Left ventricle myocardium inferior (tissue), 1 donor: ENCODE measurements at places on chromosomes 7 and 10. TPM values are rescaled to one million over a fixed set of nuclear protein-coding genes. Genes with fewer than 3 reads are reported as not detected.
A peak's percentile ranks its signal among the peaks of the same experiment; 100 is the strongest.

Gene GIMAP1
- 5.9 TPM for total RNA-seq

Gene SYCE1
- total RNA-seq = 0.44 TPM

Gene PRLHR
- not detected for total RNA-seq

Gene CCNJ
- total RNA-seq = 2.4 TPM

DNA sequence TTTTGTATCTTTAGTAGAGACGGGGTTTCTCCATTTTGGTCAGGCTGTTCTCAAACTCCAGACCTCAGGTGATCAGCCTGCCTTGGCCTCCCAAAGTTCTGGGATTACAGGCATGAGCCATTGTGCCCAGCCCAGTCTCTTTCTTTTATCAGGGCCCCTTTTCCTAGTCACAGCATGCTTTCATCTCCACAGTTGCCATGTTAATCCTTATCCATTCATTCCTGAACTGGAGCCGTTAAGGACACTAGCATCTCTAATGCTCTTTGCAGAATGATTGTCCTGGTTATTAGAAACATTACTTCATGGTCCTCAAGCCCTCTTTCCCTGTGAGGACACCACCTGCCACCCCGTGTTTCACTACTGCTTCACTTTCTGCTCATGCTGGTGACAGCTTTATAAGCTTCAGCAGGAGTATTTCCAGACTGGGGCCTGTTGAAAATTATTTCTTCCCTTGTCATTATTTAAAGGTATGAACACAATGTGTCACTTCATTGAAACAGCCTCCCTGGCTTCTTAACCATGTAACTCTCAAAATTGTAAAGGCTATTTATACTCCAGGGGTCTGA lies 313.9 kb downstream of the BMPER start:
- no peak overlapping the region for H3K4me3 ChIP-seq
- no peaks in the 10 kb centered on the region for H3K36me3 ChIP-seq
- no peaks in the 10 kb centered on the region for H3K27me3 ChIP-seq

- no peak overlapping the region for H3K4me3 ChIP-seq
- H3K4me1 ChIP-seq = peaks cover 16% of the 10 kb centered on the region
- no peak for DNase-seq
- no peak overlapping the region for H3K27ac ChIP-seq
Observed at GRCh38 chr7:96416116-96416515, 94.2 kb upstream of the SLC25A13 start.

DNA sequence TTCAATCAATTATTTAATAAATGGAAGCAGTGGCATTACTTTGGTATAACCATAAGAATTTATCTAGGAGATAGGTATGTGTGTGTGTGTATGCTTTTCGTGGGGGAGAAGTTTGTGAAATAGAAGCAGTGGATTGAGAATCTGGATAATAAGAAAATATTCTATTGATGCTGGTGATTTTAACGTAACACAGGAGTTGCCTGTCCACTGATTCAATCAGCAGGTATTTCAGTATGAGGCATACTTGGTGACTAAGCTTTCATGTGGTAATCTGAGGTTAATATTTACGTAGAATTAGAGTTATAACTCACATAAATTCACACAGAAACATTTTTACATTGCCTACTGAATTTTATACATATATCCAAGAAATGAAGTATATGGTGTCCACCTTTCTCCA lies 568.0 kb downstream of the ZWINT start:
- no peaks in the 10 kb centered on the region for H3K27me3 ChIP-seq
- H3K36me3 ChIP-seq = no peaks in the 10 kb centered on the region
- no peaks in the 10 kb centered on the region for H3K4me1 ChIP-seq

- H3K36me3 ChIP-seq = no peaks in the 10 kb centered on the region
- H3K27ac ChIP-seq = no peak overlapping the region
- no peak for DNase-seq
Observed at GRCh38 chr10:78450239-78450638, 416.6 kb downstream of the RPS24 start.

- peaks cover 8% of the 10 kb centered on the region for H3K4me1 ChIP-seq
- H3K4me3 ChIP-seq = no peak overlapping the region
- DNase-seq = no peak
- H3K27ac ChIP-seq = no peak overlapping the region
Observed at GRCh38 chr7:17139081-17139480, 159.4 kb upstream of the AHR start.

DNA sequence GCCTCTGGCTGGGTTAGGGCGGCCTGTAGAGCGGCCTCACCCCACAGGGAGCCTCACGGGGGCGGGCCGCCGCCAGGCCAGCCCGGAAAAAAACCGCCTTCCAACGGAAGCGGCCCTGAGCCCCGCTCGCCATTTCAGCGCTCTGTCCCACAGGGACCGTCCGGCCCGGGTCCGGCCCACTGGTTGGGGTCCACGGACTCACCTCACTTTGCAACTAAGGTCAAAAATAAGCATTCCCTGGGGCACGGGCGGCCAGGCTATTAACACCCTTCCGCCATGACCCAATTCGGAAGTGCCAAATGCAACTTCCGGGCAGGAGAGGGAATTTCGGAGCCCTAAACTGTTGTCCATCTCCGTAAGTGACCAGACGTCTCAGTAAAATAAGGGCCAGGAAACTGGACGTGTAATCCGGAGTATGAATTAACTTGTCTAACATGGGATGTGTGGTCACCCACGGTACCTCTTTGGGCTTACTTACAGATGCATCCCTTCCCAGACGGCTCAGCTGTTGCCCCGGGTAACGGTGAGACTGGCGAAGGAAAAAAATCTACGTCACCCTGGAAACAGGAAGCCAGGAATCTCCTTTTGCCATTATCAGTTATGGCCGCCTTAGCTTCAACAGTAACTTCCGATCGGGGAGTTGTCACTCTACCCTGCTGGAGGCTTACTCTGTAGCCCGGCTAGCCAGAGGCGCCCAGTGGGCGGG lies at the start of gene BBIP1:
Gene BBIP1, minus strand, starts transcription at position 538 of the 706 bp plus-strand sequence. CDS start 1,023 bp downstream, outside the sequence.
- H3K4me3 ChIP-seq = peak within 1 kb of the TSS; percentile 82
- H3K4me1 ChIP-seq = peaks cover 61% of the 10 kb centered on the region
- H3K27me3 ChIP-seq = no peaks in the 10 kb centered on the region

GRCh38 chr7:27068259-27068658 lies 27.5 kb downstream of the HOXA1 start:
- H3K4me3 ChIP-seq = no peak overlapping the region
- no peak for DNase-seq
- no peaks in the 10 kb centered on the region for H3K4me1 ChIP-seq
- no peak overlapping the region for H3K27ac ChIP-seq
- no peaks in the 10 kb centered on the region for H3K36me3 ChIP-seq

DNA sequence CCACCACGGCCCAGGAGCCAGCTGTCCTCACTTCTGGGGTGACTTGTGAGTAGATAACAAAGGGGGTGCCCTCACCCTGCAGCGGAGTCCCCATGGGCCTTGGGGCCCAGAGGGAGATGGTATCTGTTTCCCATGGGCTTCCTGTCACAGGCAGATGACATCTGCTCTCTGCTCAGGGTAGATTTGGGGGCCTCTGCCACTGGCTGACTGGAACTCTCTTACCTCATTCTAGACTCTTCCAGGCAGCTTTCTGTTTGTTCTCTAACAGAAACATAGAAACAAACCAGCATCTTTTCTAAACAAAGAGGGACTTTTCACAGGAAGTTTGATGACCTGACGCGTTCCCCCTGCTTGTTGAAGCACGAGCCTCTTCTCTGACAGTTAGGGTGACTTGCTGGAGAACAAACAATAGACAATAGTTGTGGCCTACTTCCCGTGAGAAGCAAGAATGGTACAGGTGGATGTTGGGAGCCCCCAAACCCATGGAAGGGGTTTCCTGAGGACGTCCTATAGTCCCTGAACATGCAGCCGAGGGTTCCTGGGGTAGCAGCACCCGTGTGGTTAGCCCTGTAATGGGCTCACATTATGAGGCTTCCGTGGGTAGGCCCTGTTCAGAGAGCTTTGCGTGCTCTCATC lies 61.6 kb downstream of the GRK5 start:
- DNase-seq = no peak
- no peaks in the 10 kb centered on the region for H3K36me3 ChIP-seq
- no peak overlapping the region for H3K4me3 ChIP-seq
- H3K27ac ChIP-seq = peak overlapping the region; percentile 87

DNA sequence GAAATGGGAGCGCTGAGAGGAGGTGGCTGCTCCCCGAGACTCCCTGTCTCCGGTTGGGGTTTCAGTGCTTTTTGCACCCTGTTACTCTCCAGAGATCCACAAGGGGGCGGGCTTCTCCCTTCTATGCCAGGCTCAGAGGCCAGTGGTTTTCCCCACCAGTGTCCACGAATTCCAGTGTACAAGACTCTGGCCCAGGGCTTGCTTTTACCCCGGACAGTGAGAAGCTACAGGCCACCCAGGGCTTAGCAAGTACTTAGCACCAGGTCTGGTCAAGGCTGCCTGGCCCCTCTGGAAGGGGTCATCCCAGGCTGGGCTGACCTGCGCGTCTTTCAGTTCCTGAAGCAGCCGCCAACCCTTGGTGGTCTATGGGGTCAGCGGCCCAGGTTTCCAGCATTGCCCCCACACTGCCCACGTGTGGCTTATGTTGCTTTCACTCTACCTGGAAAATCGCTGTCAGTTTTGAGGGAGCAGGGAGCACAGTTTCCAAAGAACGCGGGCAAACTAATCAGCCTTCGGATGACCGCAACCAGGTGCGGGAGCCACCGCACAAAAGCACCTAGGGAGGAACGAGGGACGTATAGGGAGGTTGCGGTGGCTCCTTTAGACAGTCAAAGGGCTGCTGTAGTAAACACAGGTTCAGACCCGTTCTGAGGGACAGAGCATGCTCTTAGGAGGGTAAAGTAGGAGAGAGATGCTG lies 6.8 kb downstream of the CYP26A1 start:
- H3K36me3 ChIP-seq = no peaks in the 10 kb centered on the region
- peaks cover under 1% of the 10 kb centered on the region for H3K4me1 ChIP-seq
- peak; percentile 36 for DNase-seq
- peaks cover 67% of the 10 kb centered on the region for H3K27me3 ChIP-seq
- no peak overlapping the region for H3K4me3 ChIP-seq
- no peak overlapping the region for H3K27ac ChIP-seq

GRCh38 chr10:92640107-92640506 lies 47.2 kb downstream of the KIF11 start:
- no peak for DNase-seq
- H3K4me3 ChIP-seq = no peak overlapping the region
- H3K27me3 ChIP-seq = no peaks in the 10 kb centered on the region
- H3K27ac ChIP-seq = no peak overlapping the region

DNA sequence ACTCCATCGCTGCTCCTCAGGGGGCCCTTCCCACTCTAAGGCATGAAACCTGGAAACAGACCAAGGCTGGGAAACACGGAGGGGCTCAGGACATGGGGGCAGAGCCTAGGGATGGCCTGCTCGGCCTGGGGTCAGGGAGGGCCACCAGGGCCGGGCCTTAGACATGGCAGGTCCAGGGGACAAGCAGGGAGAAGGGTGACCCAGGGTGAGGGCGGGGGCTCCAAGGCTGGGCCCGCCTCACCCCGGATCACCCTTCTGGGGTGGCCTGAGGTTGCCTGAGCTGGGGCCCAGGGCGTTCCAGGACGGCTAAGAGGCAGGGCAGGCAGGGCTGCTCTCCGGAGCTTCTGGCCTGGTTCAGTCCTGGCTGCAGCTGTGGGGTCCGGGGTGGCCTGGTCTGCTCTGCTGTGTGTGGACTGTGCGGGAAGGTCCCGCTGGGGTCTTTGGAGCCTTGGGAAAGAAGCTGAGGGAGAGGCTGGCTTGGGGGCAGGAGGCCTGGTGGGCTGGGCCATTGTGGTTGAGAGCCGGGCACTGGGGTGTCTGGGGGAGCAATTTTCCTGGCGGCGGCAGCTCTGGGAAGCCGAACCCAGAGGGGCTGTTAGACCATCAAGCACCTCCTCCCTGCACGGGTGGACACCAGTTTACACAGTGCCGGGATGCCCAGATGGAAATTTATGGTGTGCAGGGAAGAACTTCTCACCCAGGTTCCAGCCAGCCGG lies 52.2 kb downstream of the UNCX start:
- H3K4me1 ChIP-seq = peaks cover 4% of the 10 kb centered on the region
- peak; percentile 10 for DNase-seq
- no peak overlapping the region for H3K4me3 ChIP-seq
- no peaks in the 10 kb centered on the region for H3K36me3 ChIP-seq
- peaks cover 77% of the 10 kb centered on the region for H3K27me3 ChIP-seq

DNA sequence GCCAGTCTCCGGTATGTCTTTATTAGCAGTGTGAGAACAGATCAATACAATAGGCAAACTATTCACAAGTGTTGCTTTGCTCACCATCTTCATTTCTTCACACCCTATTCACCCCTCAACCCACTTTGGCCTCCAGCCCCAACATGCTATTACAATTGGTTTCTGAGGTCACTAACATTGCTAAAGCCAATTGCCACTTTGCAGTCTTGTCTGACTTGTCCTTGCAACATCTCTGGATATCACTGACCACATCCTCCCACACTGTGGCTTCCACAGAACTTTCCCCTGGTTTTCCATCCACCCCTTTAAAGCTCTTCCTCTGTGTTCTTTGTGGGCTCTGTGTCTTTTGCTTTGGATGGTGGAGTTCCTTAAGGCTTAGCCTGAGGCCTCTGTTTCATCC lies 5.2 kb upstream of the APBB1IP start:
- H3K36me3 ChIP-seq = no peaks in the 10 kb centered on the region
- no peak for DNase-seq
- no peaks in the 10 kb centered on the region for H3K4me1 ChIP-seq
- peaks cover 37% of the 10 kb centered on the region for H3K27me3 ChIP-seq

- H3K36me3 ChIP-seq = no peaks in the 10 kb centered on the region
- H3K27me3 ChIP-seq = no peaks in the 10 kb centered on the region
- no peak overlapping the region for H3K4me3 ChIP-seq
- DNase-seq = no peak
- H3K27ac ChIP-seq = no peak overlapping the region
- peaks cover 3% of the 10 kb centered on the region for H3K4me1 ChIP-seq
Observed at GRCh38 chr10:33498391-33498891, 164.0 kb upstream of the NRP1 start.

DNA sequence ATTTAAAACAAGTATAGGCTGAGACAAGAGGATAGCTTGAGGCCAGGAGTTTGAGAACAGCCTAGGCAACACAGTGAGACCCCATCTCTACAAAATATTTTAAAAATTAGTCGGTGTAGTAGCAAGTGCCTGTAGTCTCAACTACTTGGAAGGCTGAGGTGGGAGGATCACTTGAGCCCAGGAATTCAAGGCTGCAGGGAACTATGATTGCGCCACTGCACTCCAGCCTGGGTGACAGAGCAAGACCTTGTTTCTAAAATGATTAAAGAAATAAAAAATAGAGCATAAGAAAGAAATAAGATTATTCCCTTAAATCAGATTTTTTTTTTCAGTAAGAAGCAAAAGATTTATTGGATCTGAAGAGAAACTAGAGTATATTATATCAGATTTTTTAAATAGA lies 11.7 kb downstream of the LRRC20 start:
- no peak overlapping the region for H3K27ac ChIP-seq
- no peaks in the 10 kb centered on the region for H3K4me1 ChIP-seq
- DNase-seq = no peak
- H3K4me3 ChIP-seq = no peak overlapping the region
- H3K27me3 ChIP-seq = no peaks in the 10 kb centered on the region

GRCh38 chr7:138346975-138347374 lies 113.1 kb upstream of the TRIM24 start:
- no peak for DNase-seq
- no peaks in the 10 kb centered on the region for H3K27me3 ChIP-seq
- H3K36me3 ChIP-seq = no peaks in the 10 kb centered on the region
- no peak overlapping the region for H3K4me3 ChIP-seq
- no peaks in the 10 kb centered on the region for H3K4me1 ChIP-seq
